MG63 (cell line): ENCODE measurements at places on chromosomes 3 and 15. TPM values are rescaled to one million over a fixed set of nuclear protein-coding genes. Genes with fewer than 3 reads are reported as not detected.

- DNase-seq = peak; percentile 34
Observed at GRCh38 chr3:169430707-169431404, 232.7 kb downstream of the MECOM start.

DNA sequence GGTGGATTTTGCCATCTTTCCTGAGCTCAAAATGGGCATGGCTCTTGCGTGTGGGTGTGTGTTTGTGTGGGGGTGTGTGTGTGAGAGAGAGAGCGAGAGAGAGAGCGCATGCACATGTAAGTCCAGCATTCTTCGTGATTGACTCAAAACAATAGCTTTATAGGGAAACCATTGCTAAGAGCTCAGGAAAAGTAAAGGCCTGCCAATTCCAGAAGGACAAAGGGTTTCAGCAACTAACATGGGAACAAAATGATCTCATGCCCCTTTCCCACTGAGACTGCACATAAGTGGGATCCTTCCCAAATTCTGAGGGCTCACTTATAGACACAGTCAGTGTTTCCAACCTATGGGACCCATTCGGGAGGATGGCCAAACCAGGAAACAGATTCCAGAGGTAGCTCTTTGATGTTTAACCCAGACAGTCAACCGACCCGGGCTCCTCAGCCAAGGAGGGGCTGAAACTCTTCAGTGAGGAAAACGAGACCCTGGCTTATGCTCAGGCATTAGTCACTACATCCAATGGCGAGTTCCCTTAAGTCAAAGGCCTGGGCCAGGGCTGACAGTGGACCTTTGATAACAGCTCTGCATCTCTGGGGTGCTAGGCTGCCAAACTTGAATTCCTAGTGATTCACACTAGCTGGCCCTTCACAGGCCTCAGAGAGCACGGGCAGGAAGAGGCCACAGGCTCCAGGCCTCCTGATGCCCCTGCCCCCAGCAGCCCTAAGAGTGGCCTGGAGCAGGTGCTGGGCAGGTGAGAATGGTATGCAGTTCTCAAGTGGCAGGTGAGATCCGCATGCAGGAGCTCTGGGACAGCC, 305.0 kb upstream of the C2CD4B start:
- DNase-seq = peak; percentile 96

ZMYND10 gene
- total RNA-seq = 0.43 TPM in 1 of 2 replicates, not detected in the other

GRCh38 chr3:47996440-47996839, 19.8 kb downstream of the MAP4 start:
- DNase-seq = no peak

DNA sequence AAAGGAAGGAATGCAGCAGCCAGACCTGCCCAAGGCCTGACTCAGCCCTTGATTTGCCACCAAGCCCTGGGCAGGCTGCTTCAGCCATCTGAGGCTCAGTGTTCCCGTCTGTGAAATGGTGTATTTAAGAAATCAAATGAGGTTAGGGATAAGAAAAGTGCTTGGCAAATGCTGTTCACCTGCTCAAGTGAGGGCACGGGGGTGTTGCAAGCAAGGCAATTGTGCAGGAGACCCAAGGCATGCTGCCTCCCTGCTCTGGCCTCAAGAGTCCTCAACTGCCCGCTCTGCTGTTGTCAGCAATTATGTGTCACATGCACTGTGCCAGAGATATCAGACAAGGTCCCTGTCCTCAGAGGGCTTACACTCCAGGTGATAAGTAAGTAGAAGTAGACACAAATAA, 101.8 kb downstream of the TPRA1 start:
- no peak for DNase-seq

LMAN1L gene
- total RNA-seq = not detected in 2 replicates

GRCh38 chr15:69474291-69474690, 21.7 kb downstream of the RPLP1 start:
- no peak for DNase-seq
